ENCODE measurements at places on chromosomes 3 and 15.

DNA sequence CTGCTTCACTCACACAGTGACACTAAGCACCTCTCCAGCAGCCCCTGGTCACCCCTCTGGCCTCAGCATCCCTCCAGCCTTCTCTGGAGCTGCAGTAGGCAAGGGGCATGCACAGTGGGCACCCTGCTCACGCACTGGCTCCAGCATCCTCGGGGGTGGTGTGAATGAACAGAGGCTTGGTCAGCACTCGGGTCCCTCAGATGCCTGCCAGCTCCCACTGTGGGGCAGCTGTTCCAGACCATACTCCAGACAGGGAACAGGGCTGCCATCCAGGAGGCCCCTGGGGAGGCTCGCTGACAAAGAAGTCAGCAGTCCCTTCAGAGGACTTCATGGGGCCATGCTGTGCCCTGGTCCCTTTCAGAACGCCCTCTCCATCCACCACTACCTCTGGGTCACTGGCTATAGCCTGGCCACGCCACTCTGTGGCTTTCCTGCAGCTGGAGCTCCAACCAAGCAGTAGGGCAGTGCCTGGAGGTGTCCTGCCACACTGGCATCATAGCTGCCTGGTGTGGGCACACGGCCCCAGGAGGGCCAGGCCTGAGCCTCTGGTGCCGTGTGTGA is 26.3 kb downstream of the ALS2CL start:
- DNase-seq: no peak

DNA sequence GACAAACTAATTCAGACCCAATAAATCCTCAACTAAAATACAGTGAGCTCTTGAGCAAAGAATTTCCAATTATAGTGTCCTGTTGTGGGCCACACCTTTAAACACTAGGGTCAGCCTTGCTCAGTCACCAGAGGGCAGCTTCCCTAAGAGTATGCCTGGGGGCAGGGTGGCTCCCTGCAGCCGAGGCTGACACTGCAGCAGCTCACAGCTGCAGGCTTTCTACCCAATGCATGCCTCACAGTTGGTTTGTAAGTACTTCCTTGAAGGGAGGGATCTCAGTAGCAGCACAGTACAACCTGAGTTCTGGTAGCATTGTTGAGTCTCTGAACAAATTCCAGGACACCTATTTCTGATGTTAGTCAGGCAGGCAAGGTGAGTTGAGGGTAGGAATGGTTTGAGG is 335.6 kb downstream of the TUSC7 start:
- no peak for DNase-seq

- no peak for DNase-seq
Measured at GRCh38 chr3:163730684-163731083, 1347.6 kb downstream of the SI start.

- no peak for DNase-seq
Measured at GRCh38 chr3:36196058-36196457, 184.2 kb upstream of the STAC start.

GRCh38 chr15:50415752-50416404 is 8.3 kb upstream of the USP8 start:
- no peak for DNase-seq

DNA sequence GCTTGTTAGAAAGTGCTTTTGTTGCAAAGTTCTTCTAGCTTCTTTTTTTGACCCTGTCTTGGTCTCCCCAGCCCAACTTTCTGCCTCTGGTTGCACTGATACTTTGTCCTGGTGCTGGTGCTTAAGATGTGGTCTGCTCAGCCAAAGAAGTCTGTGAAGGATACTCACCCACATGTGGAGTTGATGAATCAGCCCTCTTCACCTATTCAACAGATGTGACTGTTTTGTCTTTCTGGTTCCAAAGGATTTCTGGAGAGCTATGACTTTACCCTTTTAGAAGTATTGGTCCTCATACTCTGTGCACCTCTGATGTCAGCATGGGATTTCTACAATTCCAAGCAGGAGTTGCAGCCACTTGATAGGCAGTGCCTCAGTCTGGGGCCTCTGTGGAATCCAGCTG is 84.1 kb downstream of the PCCB start:
- DNase-seq: no peak

DNA sequence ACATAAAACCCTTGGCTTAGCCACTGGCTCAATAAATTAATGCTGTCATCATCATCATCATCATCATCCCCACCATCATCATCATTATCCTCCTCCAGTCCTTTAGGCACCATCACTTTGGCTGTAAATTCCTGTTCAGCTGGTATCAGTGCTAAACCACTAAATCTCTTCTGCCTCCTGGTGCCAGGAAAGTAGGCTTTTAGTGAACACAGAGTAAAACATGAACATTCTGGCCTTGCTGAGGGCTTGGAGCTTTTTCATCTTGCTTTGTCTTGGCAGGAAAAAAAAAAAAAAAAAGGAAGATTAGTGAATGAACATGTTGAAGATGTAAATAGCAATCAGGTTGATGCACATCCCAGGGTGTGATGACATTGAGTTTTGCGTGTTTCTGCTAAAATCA is 67.3 kb upstream of the EIF1B start:
- no peak for DNase-seq

- no peak for DNase-seq
Measured at GRCh38 chr3:102484363-102484762, 49.5 kb downstream of the ZPLD1 start.

DNA sequence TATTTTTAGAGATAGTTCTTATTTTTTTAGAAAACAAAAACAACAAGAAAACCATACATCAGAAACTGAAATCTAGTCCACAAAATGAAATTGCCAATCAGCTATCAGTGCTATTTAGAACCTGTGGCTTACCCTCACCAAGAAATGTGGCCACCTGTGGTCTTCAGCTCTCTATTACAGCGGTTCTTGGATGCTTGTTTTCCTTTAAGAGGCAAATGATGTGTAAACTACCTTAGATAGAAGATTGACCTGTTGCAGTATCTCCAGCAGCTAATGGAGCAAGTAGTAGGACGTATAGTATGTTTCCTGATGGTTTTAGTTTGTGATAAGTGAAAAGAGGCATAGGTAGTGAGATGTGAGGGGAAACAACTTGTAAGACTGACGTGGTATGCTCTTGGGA is 21.2 kb downstream of the TFG start:
- no peak for DNase-seq

DNA sequence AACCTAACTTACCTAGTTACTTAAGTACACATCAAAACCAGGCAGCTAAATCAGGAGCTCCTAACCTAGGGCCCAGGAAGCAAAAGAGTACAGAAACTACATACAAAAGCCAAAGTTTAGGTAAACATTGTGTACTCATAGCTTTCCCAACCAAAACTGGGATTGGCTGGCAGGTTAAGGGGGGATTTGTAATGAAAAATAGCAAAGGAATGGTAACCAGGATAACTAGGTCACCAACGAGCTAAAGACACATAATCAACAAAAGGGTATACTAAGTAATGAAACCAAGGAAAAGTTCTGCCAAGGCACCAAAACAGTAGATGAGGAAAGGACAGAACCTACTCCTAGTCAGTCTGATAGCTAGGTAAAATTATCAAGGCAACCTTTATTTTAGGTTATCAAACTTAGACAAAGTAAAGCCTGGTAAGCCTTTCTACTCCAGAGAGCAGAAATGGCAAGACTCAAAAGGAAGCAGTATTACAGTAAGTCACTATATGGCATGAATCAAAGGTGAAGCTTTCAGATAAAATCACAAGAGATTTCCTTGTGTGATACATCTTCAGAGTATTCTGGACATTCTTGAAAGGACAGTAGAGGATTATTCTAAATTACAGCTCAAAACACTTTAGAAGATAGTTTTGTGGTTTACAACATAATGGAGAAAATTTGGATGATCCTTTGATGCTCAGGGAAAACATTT is 10.2 kb downstream of the TRA2B start:
- no peak for DNase-seq

GRCh38 chr3:41277790-41278465 is 78.6 kb downstream of the CTNNB1 start:
- DNase-seq: no peak

GRCh38 chr3:187729598-187729997 is 15.7 kb downstream of the BCL6 start:
- DNase-seq: no peak

DNA sequence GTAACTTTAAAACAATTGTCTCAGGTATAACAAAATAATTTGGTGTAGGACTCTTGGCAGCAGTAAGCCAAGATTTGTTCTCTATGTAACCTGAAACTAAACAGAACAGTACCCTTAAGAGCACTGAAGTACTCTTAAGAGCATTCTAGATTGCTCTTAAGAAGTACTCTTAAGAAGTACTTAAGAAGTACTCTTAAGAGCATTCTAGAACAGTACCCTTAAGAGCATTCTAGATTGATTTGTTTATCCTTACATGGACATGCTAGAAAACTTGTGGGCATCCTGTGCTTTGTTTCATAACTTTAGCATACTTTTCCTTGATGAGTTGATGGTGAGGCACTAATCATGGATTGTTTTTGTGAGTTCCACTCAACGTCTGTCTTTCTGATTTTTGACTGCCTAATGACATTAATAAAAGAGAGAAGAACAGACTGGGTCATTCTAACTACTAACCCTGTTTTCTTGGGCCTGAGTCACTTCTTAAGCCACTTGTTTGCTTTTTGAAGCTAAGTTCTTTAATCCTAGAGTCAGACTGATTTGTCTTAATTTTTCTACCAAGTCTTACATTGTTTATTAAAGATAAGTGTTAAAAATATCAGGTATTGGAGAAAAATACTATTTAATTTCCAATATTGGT is 57.2 kb upstream of the UTS2B start:
- DNase-seq: no peak

GRCh38 chr3:41267975-41268640 is 68.8 kb downstream of the CTNNB1 start:
- no peak for DNase-seq

DNA sequence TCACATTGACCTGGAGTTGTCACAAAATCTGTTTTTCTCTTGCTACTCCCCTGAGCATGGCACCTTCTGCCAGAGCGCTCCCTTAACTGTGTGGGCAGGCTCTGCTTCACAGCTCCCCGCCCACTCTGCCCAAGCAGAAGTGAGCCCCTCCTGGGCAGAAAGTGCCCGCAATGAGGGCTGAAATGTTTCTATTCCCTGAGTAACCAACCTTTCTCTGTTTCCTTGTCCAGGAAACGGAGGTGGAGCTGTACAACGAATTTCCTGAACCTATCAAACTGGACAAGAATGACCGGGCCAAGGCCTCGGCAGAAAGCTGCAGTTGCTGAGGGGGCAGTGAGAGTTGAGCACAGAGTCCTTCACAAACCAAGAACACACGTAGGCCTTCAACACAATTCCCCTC is 66.3 kb upstream of the ACAD9 start:
- DNase-seq: no peak

- DNase-seq: no peak
Measured at GRCh38 chr15:77144026-77144425, 73.1 kb upstream of the TSPAN3 start.

GRCh38 chr3:15630646-15631350 is 29.3 kb downstream of the BTD start:
- peak; percentile 60 for DNase-seq
